ENCODE measurements at places on chromosomes 1 and 21.

- no peak for DNase-seq
These were observed 309.5 kb downstream of the PCP4 start for GRCh38 chr21:40176724-40177123.

- DNase-seq = no peak
These were observed 40.7 kb upstream of the SCMH1 start for GRCh38 chr1:41282679-41283317.

GRCh38 chr21:33008333-33009051, 17.2 kb upstream of the OLIG2 start:
- no peak for DNase-seq

DNA sequence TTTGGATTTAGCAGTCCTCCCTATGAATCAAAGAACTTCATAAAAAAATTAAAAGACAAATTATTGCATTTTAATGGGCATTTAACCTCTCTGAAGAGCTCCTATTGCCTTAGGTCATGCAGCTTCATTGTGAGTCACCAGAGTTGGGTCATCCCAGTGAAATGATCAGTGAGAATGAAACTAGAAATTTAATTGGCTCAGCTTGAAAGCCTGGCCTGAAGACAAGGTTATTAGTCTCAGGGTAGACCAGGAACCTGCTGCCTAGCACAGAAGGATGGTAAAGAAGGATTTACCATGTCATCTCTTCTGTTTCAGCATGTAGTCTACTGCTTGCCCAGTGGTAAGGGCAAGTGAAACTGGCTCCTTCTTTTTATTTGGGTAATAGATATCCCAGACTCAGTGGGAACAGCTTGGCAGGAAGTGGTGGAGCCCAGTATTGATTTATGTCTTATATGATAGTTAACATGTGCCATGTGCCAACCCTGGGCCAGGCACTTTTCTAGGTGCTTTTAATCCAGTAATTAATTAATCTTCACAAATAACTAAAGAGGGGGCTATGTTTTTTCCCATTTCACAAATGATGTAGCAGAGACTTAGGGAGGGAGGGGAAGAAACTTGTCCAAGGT, 23.6 kb downstream of the LAMC2 start:
- DNase-seq = no peak

DNA sequence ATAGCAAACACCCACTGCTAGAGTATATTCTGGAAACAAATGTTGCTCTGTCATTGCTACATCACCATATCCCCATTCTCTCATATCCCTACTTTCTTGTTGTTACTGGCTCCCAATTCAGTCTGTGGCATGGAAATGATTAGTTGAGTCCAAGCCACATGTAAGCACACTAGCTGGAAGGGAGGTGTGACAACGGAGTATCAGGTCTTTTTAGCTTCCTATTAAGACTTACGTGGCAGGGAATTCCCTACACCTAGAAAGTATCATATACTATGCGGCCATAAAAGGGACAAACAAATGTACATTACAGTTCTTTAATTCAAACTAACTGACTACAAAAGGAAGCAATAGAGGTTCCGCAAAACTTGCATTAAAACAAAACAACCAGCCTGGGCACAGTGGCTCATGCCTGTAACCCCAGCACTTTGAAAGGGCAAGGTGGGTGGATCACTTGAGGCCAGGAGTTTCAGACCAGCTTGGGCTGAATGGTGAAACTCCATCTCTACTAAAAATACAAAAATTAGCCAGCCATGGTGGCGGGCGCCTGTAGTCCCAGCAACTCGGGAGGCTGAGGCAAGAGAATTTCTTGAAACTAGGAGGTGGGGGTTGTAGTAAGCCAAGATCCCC, 48.6 kb downstream of the INTS7 start:
- DNase-seq = no peak

DNA sequence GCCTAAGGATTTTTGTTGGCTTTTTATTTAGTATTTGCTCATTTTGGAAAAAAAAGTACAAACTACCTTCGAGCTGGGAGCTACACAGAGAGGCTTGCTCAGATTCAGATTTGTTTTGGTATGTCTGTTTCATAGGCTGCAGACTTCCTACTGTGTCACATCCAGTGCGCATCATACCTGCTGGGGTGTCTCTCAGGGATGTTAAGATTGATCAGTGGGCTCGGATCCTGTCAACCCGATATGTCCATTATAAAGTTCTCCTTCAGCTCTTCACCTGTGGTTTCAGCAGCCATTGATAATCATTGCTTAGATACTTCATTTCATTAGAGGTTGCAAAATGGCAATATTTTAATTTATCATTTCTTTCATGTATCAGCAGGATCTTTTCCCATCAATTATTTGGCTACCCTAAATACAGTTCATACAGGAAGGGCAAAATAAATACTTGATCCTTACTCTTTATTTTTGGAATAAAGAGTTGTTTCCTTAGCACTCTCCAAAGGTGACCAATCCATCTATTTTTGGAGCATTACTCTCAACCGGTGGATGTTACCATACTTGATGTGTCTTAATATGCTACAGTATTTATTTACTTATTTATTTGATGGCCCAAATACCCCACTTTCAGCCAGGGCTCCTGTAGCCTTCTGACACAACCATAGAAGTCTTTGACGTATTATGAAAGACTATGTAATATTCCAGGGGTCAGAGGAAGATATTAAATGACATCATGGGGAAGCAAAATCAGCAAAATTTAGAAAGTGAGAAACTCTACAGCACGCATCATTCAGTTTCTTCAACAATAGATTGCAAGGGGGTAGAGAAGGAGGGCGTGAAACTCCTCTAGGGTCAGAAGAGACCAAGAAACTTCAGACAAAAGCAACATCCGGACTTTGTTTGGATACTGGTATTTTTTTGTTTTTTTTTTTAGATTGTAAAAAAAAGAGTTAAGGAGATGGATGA, 55.3 kb upstream of the HNRNPU start:
- no peak for DNase-seq

- no peak for DNase-seq
These were observed 238.4 kb downstream of the GPATCH2 start for GRCh38 chr1:217392441-217392840.

DNA sequence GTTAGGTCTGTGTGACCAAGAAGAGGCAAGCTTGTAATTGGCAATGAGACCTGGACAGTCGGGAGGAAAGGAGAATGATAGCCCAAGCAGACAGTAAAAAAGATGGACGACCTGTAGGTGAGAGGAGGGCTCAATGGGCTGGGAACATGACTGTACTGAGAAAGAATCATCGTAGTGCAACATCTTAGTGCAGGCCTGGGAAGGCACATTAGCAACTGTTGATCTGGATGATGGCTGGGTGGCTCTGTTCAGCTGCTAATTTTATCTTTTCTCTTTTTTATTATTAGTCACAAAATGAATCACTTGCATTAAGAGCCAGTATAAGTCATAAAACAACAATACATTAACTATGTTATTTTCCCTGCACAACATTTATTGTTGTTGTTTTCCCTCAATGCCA, 32.9 kb downstream of the IFI44 start:
- no peak for DNase-seq

- no peak for DNase-seq
These were observed 32.3 kb upstream of the GPR52 start for GRCh38 chr1:174415506-174415905.

GRCh38 chr1:67855961-67856360, 22.7 kb upstream of the GNG12 start:
- no peak for DNase-seq

DNA sequence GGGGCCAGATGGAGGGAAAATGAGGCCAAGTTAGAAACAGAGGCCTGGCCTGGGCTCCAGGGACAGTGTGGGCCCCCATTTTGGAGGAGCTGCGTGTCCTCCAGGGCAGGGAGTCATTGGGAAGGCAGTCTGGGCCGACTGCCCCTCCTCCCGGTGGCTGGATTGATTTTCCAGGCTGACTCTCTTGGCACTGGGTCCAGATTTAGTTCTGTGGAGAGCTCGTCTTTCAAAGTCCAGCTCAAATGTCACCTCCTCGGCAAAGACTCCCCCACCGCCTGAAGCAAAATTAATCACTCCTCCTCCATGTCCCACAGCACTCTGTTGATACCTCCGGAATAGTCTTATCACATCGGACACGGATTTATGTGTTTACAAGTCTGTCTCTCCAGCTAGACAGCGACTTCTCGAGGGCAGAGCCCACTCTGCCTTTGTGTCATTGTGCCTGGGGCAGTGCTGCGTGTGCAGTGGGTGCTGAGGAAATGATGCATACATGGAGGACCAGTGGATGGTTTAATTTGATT, 175.1 kb downstream of the CAMTA1 start:
- peak; percentile 54 for DNase-seq

DNA sequence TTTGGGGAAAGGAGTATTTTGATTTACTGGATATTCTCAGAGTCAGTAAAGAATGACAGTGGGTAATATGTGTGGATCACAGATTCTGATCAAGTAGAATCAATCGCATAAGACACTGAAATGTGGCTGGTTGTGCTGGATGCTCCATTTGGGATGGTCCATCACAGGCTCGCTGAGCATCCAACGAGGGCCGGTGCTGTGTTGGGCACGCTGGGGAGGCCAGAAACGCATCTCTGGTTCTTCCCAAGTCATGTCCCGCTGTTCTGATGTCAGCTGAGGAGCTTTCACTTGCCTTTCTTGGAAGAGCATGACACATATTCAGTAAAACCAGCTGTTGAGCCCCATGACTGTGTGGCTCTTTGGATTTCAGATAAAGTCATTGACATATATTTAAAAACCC, 72.0 kb downstream of the UMODL1 start:
- DNase-seq = no peak

DNA sequence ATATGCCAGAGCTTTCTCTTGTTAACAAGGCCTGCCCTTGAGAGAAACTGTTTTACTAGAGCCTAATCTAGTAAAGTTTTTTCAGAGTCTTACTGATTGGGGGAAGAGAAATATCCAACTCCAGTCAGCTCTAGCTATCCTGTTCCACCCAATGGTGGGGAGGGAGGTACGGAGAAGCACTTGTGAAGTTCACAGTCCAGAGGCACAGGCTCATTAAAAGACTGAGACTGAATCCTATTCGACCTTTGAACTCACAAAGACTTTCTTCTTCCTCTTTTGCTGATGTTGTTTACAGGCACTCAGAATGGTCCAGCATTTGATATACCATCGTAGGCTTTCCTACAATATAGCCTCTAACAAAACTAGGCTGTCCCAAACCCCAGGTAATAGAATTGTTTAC, 15.5 kb upstream of the SFT2D2 start:
- DNase-seq = no peak

- peak; percentile 84 for DNase-seq
These were observed 222.4 kb upstream of the B3GALT2 start for GRCh38 chr1:193408782-193409293.

DNA sequence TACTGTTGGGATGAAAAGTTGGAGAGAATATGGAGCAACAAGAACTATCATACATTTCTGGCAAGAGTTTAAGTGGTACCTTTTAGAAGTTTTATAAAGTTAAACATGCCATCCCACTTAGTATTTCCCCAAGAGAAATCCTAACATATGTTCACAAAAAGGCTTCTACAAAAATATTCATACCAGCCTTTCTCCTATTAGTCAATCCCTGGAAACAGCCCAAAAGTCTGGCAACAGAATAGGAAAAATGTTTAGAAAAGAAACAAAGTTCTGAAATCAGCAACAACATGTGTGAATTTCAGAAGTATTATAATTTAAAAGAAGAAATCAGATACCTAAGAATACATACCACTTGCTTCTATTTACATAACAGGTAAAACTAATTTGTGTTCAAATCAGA, 271.0 kb downstream of the DSCAM start:
- DNase-seq = no peak

DNA sequence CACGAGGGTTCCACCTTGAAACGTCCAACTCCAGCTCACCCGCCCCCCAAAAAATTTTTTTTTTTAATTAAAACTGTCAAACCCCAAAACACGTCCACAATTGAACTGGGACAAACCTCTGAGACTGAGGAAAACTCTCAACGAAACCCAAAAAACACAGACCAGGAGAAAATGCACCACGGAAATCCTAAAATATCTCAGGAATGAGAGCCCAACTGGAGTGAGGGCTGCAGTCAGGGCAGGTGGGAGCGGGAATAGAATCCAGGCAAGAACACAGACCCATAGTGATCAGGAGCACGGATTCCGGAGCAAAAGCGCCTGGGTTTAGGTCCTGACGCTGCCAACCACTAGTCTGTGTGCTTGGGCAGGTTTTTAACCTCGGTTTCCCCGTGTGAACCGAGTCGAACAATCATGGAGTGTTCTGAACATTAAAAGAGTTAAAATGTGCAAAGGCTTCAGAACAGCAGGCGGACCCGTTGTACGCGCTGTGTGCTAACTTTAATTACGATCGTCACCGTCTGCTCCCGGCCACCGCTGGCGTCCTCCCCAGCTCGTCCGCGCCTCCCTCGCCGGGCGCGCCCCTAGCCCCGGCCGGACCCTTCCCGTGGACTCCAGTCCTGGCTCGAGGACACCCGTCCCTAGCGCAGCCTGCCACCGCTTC, 624 bp downstream of the ARHGAP29 start:
- DNase-seq = peak; percentile 34

- DNase-seq = no peak
These were observed 254.7 kb downstream of the LRRIQ3 start for GRCh38 chr1:73943270-73943669.

DNA sequence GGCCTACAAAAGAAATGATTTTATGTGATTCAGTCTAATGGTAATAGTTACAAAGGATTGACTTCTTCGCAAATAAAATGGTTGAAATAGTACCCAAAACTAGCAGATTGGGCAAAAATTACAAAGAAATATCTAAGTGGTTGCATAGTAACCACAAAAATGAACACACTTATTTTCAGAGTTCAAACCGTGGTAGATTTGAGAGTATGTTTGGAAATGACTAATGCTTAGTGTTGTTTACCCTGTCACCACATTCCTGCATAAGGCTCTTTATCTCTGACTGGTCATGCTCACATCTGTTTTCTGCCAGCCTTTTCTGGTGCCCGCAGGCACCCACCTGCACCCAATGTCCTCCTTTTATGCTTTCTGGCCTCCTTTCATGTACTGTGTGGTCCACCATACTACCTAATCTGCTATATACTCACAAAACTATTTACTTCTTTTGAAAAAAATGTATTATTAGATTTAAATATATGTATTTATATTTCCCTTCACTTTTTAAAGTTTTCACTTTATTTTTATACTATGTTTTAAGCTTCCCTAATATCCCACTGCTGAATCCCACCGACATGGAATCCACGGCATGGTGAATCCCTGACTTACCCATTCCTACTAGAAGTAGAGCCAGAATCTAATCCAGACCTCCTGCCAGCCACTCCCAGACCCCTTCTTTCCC, 30.3 kb downstream of the PTPRC start:
- no peak for DNase-seq

DNA sequence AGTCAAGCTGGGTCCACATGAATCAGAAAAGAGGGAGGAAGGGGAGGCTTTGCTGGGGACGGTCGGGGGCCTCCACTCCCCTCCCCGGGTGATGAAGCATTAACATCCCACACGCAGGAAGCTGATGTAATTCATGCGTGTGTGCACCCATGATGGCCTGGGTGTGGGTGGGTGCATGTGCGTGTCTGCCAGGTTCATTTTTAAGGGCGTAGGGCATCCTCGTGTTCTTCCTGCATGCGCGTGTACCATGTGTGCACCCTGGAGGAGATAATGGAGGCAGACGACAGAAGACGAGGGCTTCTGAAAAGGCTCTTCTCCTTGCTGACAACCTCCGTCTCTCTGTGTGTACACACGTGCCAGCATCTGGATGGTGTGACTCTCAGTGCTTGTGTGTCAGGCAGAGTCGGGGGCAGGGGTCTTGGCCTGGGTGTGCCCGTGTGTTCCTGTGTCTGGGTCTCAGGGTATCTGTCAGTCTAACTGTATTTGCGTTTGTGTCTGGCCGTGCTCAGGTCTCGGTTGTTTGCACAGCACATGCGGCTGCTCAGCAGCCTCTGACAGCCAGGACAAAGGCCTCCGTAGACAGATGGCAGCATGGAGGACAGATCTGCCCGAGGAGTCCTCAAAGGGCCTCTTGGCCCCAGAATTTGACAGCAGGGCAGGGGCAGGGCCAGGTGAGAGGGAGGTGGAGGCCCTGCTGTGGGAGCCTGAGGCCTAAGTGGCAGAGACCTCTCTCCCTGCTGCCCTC, 2.4 kb downstream of the RAP1GAP start:
- no peak for DNase-seq

Measured in mucosa of gallbladder (tissue), 1 donor.